ENCODE measurements at places on chromosomes 11 and 22.

GRCh38 chr11:67302571-67303131, 679 bp upstream of the SSH3 start:
- no peak for DNase-seq

- no peak for DNase-seq
Observed at GRCh38 chr22:27416511-27417420, 384.8 kb downstream of the MN1 start.

- DNase-seq, result no peak
Observed at GRCh38 chr11:67523556-67524479, 572 bp upstream of the CABP2 start.

DNA sequence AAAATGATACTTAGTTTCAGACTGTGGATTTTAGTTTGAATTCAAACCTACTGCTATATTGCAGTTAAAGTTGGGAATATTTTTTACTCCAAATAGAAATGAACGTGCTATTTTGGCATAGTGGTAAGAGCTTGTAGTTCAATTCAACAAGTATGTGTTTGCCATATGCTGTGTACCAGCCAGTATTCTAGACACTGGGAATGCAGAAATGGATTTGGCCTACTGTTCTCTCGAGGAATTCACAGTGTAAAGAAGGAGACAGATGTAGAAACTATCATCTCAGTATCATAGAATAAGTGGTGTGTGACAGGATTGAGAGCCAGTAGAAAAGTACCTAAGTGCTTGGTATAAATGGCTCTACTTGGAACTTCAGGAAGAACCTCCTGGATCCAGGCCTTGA, 80.4 kb downstream of the ATXN10 start:
- DNase-seq, result no peak

- DNase-seq, result no peak
Observed at GRCh38 chr11:73781303-73781702, 6.4 kb upstream of the MRPL48 start.

DNA sequence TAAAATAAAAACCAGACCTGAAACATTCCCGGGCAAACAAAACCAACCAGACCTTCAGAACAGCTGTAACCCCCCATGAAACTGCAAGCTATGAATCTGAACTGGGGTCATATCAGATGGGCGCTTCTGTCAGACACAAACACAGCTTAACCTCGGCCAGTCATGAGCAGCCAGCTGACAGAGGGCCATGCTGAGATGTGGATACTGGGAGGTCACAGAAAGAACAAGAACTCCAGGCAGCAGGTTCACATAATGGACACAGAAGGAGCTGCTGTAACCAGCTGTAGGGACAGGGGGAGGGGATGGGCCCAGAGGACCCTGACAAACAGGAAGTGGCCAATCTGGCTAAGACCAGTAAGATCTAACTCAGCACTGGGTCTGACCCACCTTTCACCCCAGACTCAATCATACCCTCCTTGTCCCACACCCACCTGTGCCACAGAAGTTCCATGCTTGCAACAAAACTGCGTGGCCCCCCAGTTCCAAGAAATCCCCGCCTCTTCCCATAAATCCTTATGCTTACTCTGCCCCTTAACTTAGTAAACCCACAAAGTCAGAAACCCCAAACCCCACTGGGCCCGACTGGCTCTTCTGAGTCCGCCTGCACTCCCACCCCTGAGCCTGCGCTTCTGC, 4.0 kb downstream of the APOL4 start:
- no peak for DNase-seq

DNA sequence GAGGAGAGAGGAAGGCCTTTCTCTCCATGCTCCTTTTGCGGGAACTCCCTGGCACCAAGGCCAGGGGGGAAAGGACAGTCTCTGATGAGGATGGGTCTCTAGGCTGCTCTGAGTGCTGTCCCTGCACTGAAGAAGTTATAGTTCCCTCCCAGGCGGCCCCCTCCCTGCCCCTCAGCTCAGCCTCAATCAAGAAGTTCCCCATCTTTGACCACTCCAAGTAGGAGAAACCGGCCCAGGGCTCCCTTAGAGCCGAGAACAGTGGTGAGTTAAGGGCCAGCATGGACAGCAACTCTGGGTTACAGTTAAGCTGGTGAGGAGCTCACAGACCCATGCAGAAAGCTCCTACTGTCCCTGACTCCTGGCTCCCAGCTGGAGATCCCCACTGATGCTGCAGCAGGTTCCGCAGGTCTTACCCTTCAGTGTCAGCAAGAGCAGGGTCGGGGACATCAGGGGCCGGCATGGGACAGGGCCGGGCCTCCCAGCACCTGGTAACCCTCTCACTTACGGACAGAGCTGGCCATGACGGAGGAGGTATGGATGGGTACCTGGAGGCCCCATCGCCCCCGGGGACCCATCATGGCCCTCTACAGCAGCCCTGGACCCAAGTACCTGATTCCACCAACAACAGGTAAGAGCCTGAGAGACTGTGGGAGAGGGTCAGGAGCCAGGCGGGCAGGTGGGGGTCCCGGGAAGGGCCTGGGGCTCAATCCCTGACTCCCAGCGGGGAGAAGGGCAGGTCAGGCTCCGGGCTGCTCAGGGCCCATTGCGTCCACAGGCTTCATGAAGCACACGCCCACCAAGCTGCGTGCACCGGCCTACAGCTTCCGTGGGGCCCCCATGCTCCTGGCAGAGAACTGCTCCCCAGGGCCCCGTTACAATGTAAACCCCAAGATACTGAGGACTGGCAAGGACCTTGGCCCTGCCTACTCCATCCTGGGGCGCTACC, 4.2 kb downstream of the SCGB1C1 start:
- no peak for DNase-seq

GRCh38 chr11:122937983-122938382, 43.7 kb downstream of the BSX start:
- DNase-seq, result no peak

GRCh38 chr11:111836162-111836561, 35.2 kb downstream of the ALG9 start:
- no peak for DNase-seq

- DNase-seq, result no peak
Observed at GRCh38 chr22:28903729-28904128, 20.4 kb downstream of the ZNRF3 start.

Data from activated CD4-positive, alpha-beta T cell treated with anti-CD3 and anti-CD28 coated beads, Interleukin-2, amount 50 U/mL, for 24 hours (primary cell).